ENCODE measurements at places on chromosomes 11 and 22.

GRCh38 chr11:21820176-21820575 lies 372.7 kb upstream of the ANO5 start:
- DNase-seq, result no peak

DNA sequence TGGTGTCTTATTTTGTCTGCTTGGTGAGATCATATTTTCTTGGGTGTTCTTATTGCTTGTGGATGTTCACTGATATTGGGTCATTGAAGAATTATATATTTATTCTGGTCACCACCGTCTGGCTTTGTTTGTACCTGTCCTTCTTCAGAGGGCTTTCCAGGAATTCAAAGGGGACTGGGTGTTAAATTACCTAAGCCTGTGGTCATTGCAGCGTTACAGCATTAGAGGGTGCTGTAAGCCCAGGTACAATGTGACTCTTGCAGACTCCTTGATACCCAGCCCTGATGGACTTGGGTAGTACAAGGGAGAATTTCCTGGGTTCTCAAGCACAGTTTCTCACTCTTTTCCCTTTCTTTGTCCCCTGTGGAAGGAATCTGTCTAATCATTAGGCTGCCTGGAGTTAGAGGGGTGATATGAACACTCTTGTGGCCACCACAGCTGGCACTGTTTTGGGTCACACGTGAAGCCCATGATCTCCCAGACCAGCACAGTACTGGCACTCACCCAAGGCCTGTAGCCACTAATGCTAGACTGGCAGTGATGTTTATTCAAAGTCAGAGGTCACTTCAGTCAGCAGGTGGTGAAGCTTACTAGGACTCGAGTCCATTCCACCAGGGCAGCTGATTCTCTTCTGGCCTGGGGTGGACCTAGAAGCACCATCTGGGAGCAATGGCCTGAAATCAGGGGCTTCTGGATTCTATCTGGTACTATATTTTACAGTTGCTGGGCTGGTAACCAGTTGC lies 56.1 kb upstream of the NARS2 start:
- no peak for DNase-seq

DNA sequence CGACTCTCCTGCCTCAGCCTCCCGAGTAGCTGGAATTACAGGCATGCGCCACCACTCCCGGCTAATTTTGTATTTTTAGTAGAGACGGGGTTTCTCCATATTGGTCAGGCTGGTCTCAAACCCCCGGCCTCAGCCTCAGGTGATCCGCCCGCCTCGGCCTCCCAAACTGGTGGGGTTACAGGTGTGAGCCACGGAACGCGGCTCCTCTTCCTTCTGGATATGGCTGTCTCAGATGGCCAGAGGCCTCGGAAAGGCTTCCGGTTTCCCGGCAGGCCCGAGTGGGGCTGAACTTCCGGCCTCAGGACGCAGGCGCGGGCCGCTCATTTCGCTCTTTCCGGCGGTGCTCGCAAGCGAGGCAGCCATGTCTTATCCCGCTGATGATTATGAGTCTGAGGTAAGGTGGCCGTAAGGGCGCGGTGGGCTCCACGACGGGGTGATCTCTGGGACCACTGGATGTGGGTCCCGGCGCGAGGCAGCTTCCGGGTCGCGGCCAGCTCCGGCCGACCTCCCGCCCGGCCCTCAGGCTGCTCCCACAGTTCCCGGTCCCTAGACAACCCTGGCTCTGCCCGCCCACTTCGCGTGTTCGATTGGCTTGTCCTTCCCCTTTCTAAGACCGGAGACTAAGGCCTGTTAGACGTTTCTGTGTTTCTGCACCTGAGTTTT lies at the start of gene EIF3L:
EIF3L (plus strand) TSS at position 331 of the 663 bp plus-strand sequence; CDS start at position 362, 31 bp downstream.
- DNase-seq, result peak; percentile 76

DNA sequence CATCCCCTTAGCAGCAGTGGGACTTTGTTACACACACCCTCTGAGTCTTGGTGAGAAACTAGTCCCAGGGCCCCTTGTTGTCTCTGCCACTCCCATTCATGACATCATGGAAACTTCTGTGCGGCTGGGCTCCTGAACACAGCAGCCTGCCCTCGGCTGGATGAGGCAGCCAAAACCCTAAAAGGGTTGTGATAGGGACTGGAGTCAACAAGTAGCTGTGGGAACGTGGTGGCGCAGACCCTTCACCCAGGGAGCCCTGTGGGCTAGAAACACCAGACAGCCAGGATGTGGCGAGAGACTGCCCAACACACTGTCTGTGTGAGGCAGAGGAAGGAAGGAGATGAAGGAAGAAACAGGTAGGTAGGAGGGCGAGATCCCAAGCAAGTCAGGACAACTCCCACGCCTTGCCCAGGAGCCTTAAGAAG lies 3.9 kb downstream of the CD3D start:
- DNase-seq, result no peak

GRCh38 chr22:45968003-45968650 lies 8.8 kb downstream of the WNT7B start:
- no peak for DNase-seq

- no peak for DNase-seq
Measured at GRCh38 chr11:75508051-75508561, 17.6 kb downstream of the GDPD5 start.

DNA sequence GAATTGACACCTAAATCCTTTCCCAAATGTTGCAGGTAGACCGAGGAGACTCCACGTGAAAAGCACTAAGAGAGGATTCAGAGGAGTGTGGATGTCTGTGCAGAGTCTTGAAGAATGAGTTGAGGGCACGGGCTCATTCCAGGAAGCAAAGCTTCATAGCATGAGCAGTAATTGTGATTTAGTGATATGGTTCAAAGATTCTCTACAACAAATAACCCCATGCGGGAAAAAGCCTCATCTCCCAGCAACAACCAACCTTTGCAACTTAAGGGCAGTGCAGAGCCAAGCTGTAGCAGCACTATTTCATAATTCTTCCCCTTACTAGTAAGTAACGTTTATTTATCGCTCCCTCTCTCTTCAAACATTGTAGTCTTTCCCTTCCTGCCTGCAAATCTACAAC lies 87.5 kb upstream of the CLMP start:
- DNase-seq, result no peak

- DNase-seq, result no peak
Measured at GRCh38 chr11:85276332-85276731, 350.8 kb downstream of the DLG2 start.

- no peak for DNase-seq
Measured at GRCh38 chr11:2160736-2161259, at the start of gene INS. TSS of gene INS (minus strand) at chr11:2161209. CDS start at chr11:2160971, 238 bp downstream.

- no peak for DNase-seq
Measured at GRCh38 chr22:22870577-22871404, 16.8 kb upstream of the IGLL5 start.

DNA sequence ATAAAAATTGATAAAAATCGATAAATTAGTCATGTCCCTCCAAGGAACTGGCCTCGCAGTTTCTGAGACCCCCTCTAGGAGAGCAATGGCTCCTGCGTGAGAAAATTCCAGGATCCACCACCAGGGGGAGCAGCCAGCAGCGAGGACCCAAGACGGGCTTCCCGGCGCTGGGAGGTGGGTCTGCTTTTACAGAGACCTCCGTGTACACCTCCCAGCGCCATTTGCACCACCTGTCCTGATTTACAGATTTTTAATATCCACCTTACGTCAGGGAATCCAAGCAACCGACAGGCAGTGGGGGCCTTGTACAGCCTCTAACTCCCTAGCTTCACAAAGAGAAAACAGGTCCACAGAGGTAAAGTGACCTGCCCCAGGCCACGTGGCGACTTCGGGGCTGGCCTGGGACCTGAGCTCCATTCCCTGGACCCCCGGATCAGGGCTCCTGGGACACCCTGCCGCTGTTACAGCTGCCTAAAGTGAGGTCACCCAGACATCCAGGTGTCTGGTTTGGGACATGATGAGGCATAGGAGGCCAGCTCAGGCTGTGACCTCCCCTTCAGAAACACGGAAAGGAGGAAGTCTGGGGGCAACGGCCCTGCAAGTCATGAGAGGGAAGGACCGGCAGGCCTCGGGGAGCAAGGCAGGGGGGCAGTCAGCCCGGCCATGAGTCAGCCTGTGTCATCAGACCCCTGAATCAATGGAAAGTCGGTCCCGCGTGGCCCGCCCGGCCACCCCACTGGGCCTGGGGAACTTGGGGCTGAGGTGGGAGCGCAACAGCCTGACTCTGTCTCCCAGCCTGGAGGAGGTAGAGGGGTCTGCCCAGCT lies 3.5 kb downstream of the OSM start:
- peak; percentile 80 for DNase-seq

DNA sequence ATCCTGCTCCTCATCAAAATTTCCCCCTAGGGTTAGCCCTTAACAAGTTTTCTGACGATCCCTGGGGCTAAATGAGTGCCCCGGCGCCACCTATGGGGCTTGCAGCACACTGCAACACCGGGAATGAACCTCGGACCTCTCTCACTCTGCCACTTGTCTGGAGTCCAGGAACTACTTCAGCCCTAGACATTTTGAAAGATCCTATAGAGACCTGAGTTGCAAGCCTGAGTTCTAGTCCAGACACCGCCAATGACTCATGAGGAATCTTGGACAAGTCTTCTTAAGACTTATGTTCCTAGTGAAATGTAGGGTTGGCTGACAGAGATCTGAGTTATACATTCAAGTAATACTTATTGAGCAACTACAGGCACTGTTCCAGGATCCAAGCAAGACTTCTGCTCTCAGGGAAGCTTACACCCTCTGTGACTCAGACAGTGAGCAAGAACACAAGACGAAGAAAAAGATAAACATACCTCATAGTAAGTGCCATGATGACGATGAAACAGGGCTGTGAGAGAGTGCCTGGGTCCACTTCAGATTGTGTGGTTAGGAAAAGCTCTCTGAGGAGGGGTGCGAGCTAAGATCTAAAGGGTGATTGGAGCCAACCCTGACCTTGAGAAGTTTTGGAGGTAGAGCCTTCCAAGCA lies 10.2 kb upstream of the STK33 start:
- DNase-seq, result peak; percentile 51

DNA sequence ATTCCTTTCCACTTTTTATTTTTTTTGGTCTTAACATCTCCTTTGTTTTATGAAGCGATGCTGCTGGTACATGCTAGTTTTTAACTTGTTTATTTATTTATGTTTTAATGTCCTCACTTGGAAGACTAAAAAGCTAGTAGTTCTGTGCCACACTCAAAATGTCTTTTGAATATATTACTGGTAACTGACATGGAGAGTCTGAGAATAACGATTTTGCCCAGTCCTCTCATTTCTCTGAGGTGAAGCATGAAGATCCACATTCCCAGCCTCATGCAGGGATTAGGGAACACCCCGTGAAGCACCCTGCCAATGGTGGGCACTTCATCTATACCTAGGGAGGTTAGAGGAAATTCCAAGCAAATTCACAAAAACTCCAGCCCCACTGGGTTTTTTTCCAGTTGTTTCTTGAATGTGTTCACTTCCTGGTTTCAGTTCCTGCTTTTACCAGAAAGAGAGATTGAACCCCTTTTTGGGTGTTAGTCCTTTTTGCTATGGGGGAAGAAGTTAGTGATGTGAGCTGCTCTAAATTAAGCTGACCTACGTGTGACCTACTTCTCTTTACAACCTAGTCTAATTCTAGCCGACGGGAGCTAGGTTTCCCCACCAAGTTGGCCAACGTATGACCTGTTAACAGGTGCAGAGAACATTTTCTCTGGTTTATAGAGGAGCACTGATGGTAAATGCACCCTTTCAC lies 106.1 kb downstream of the SLC1A2 start:
- DNase-seq, result no peak

DNA sequence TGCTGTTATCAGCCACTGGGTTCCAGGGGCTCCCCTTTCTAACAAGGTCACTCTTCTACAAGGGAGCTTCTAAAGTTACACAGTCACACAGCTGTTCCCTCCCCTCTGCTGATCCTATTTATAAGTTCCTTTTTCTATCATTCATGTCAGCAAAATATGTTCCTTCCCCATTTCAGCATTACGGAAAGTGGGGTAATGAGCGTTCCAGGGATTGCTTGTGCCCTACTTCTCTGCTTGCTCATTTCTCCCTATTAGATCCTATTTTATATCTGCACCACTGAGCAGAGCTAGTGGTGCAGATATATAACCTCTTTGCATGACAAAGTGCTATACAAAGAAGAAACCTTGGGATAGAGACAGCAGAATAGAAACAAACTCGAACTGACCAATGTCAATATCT lies 22.7 kb upstream of the PLEKHB1 start:
- no peak for DNase-seq

- DNase-seq, result no peak
Measured at GRCh38 chr11:131661132-131661531, 290.7 kb downstream of the NTM start.

- DNase-seq, result no peak
Measured at GRCh38 chr11:57425565-57426438, 1.1 kb downstream of the SLC43A3 start.

DNA sequence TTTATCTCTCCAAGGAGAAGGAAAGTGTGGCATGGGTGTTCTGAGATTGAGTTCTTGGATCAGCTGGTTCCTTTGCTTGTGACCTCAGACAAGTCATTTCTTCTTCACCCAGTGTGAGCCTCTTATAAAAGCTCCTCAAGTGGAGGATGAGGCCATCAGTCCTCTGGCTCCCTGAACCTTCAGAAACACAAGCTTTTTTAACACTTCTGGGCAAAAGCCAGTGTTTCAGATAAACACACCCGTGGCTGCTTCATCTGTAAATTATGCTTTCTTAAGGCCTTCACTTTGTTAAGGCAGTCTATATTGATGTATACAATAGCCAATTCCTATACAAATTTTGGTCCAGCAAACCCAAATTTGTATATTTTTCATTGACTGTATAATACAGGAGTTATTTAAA lies 179.9 kb downstream of the DBX1 start:
- DNase-seq, result no peak

DNA sequence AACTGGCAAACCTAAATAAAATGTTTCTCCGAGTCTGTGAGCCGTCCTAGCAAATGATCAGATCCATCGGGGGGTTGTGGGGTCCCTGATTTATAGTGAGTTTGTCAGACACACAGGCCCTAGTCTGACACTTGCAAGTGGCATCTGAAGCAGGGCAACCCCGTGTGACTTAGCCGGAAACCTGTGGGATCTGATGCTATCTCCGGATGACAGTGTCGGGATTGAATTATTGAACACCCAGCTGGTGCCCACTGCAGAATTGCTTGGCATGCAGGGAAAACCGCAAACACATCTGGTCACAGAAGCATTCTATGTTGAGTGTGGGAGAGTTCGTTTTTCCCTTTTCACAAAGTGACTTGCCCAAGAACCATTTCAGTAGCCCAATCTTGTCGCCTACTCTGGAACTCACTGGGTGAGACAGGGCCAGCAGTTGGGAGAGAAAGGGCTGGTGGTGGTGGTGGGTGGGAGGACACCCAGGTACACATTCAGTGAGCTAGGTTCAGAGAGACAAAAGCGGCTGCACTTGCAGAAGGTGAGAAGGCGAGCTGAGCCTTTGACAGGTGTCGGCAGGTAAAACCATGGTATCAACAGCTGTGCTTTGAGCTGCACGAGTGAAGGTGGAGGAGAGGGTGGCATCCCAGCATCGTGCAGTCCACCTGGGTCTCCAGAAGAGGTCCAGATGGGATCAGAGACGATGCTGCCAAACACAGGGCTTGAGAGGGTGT lies 33.7 kb upstream of the B3GAT1 start:
- no peak for DNase-seq

DNA sequence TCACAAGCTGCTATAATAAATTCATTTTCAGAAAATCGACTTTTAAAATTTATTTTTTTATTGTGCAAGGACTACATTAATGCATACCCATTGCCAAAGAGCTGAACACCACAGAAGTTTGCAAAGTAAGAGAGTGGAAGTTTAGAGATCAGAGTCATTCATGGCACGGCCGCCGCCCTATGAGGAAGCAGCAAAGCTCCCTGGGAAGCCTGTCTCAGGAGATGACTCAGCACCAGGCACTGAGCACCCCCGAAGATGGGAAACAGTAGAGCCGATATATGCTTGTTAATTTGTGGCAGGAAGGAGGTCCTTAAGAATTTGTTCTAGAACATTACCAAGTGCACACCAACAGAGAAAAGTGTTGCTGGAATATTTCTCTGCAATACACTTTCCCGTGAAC lies 693.7 kb downstream of the OPCML start:
- no peak for DNase-seq

All from neuronal stem cell (in vitro differentiated cells).